ENCODE measurements at places on chromosomes 2 and 18.

GRCh38 chr2:11234309-11234708 lies 79.0 kb downstream of the SLC66A3 start:
- DNase-seq: no peak

- DNase-seq: no peak
Measured at GRCh38 chr18:10462597-10462996, 8.2 kb downstream of the APCDD1 start.

GRCh38 chr18:37672932-37673595 lies 107.5 kb upstream of the CELF4 start:
- no peak for DNase-seq

DNA sequence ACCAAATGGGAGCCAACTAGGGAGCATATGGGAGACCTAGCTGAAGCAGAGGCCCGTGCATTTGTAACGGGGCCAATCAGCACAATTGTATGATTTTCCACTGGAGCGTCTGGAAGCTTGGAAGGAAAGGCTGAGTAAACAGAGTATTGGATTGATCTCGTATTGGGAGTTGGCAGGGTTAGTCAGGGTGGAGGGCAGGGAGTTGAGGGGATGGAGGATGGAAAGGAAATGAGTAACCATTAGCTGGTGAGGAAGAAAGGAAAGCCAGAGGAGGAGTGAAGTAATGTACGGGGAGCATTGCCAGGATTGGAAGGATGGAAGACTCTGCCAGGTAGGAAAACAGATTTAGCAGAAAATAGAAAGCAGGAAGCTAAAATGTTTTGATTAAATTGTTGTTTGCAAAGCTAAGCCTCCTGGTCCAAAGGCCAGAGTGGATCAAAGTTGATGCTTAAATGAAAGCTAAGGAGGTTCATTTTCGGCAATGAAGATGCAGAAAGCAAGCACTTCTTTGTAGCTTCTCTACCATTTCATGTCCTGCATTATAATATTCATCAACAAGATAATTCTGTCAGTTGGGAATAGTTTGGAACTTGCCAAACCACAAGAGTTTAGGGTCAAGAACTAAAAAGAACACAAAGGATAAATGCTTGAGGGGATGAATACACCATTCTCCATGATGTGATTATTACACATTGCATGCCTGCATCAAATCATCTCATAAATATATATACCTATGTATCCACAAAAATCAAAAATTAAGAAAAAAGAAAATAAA lies 75.6 kb upstream of the TTN start:
- no peak for DNase-seq

DNA sequence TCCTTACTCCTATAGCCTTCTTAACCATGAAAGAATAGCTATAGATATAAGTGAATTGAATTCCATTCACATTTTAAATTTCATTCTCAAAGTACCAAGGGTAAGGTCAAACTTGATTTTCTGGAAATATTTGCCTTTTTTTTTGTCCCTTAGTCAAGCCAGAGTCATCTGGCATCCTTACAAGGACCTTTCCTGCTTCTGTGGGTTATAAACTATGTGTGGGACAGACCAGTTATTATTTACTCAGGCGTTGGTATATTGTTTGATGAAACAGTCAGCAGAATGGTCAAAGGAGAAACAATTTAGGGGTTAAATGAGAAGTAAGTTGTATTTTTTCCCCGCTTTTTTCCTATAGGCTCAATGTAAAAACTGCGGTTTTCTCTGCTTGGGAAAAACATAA lies 1103.2 kb upstream of the ZEB2 start:
- DNase-seq: no peak

DNA sequence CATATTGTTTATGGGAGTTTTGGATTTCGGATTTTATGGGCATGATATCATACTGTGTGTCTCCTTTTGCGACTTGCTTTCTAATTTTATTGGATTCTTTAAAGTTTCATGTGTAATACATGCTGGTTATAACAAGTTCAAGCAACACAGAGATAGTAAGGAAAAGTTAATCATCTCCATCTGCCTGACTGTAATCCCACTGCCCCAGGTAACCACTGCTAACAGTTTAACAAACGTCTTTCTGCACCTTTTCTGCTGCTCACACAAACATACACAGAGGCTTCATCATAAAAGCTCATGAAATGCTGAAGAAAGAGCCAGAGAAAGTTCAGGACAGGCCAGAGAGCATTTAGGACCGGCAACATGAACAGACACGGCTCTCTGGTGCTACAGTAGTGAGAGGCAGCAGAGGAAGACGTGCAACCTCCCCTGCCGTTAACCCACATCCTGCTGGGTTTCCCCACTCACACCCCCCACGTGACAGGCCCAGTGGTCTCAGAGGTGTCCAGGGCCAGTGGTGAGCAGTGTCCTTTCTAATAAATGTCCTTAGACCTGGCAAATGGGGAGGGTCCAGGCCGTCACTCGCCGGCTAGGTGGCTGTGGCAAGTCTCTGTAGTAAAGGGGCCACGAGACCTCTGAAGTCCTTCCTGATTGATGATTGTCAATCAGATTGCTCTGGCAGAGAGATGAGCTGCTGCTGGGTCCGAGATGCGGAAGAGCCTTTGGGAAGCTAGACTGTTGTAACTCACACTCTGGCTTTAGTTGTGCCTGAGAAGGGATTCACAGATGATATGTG lies 43.0 kb upstream of the SLC1A4 start:
- peak; percentile 50 for DNase-seq

- DNase-seq: no peak
Measured at GRCh38 chr18:47969816-47970215, 39.4 kb upstream of the SMAD2 start.
